Liver (tissue), 10 donors: ENCODE measurements at places on chromosomes 6 and 20.

- no peak for DNase-seq
Observed at GRCh38 chr6:6243846-6244245, 76.6 kb downstream of the F13A1 start.

- DNase-seq: no peak
Observed at GRCh38 chr20:29744071-29744470, 1513.4 kb upstream of the DEFB115 start.

GRCh38 chr20:8287340-8287739 lies 155.3 kb downstream of the PLCB1 start:
- DNase-seq: no peak

DNA sequence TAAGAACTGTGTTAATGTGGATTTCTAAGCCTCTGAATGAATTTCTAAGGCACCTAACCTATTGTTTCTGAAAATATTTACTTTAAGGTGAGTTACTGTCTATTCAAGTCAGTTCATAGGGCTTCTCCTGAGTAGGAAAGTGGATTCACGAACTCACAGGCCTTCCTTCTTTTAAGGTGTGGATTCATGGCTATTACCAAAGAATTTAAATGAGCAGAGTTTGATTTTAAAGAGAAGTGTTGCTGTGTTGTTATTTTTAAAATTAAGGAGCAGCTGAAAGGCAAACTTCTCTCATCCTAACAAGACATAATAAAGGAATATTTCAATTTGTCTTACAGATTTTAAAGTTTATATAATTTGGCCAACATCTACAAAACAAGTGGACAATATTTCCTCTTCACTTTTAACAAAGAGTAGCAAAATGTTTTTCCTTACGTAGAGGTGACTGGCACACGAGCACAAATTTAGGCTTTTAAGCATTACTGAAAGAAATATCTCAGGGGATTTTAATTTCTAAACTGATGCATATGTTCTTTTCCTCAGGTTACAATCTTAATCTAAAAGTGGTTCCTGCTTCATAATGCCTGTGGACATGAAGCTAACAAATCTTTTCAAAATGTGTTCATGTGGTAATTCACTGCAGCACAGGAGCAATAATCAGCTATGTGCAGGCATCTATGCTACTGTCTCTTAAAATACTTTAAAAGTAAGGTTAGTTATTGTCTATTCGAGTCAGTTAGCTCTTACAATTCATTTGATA lies 602 bp upstream of the TSPYL4 start:
- DNase-seq: no peak

DNA sequence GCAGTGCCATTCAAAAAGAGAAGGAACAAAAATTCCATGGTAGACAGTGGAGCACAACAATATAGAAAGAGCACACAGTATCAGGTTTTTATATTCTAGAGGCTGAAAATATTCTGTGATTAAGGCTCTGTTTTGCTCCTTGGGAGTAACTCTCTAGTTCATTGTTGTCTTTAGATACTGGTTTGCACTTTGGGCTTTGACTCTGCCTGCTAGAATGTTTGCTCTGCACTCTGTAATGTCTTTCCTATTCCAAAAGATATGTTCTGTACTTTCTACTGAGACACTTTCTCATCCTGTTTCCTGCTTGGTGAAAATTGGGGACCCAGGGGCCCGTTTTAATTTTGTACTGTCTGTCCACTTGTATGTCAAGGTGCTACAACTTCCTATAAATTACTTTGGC lies 564.7 kb downstream of the BMP2 start:
- DNase-seq: no peak

- DNase-seq: no peak
Observed at GRCh38 chr6:143323729-143324470, 126.6 kb downstream of the ADAT2 start.
